GM04503 (cell line): ENCODE measurements at places on chromosomes 12 and 14.

GRCh38 chr14:55249423-55249822, 21.8 kb upstream of the FBXO34 start:
- DNase-seq = peak; percentile 3

GRCh38 chr12:124306686-124307555, 12.0 kb downstream of the RFLNA start:
- no peak for DNase-seq

- no peak for DNase-seq
Measured at GRCh38 chr12:15244341-15244740, 23.1 kb upstream of the RERG start.

DNA sequence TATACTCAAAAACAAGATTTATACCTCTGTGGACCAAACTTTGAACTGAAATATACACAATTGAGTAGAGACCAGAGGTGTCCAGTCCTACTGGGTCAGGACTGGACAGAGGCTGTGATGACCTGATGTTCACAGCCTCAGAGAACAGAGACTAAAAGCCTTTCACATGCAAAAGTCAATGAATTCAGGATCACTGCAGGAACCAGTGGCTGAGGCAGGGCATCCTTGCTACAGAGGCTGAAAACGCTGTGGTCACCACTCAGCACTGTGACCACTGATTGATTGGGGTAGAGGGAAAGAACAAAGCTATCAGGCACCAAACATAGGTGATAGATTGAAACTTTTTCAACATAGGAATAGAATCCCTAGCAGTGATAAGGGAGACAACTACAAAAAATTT, 25.1 kb downstream of the GRIP1 start:
- DNase-seq = no peak

DNA sequence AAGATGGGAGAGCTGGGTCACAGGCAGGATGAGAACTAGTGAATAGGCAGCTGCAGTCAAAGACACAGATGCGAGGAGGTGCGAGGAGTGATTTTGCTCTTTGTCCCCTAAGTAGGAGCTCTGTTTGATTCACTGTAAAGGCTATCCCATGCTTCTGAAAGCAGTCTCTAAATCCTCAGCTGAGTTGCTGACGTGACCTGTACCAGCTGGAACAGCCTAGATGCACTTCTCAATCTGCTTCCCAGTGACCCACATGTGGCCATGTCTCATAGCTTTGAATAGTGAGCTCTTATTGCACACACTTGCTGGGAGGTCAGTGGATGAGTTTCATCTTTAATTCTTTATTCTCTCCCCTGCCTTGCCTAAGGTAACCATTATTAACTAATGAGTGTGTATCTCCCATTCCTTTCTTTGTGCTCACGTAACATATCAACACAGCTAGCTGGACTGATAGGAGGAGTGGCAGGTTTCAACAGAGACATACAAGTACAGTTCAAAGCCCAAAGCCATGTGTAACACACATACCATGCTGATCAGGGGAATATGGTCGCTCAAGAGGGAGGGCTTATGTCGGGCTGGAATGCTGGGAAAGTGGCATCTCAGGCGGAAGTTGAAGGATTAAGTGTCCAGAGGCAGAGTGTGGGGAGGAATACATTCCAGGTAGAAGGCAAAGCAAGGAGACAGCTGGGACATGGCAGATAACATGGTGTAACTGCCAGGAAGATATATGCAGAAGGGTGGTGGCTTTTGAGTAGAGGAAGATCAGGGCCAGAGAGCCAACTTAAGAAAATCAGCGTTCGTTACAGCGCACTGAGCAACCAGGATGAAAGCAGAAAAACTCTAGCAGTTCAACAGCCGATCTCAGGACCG, 15.4 kb upstream of the YY1 start:
- DNase-seq = no peak

- DNase-seq = no peak
Measured at GRCh38 chr14:67010602-67011001, 178.6 kb upstream of the GARIN2 start.

DNA sequence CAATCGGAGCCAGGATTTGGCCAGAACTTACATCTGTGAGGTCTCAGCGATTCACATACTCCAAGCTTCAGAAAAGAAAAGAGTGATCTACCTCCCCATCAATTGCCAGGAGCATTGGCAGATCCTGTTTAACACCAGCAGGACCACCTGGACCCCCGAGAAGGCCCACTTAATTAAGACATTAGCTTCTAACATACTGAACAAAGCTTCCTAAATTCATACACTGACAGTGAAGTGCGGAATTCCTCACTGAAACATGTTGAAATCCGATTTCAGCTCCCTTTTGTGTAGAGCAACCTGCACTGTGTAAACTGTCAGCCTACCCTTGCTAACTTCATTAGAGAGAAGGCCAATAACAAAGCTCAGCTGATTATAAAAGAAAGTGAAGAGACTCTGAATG, 274.0 kb downstream of the NOVA1 start:
- no peak for DNase-seq

- DNase-seq = peak; percentile 30
Measured at GRCh38 chr12:5247144-5247543, 184.8 kb upstream of the NTF3 start.

GRCh38 chr12:68893201-68893600, 39.8 kb downstream of the CPM start:
- no peak for DNase-seq

GRCh38 chr14:104872469-104873341, 7.6 kb downstream of the CEP170B start:
- DNase-seq = peak; percentile 19

DNA sequence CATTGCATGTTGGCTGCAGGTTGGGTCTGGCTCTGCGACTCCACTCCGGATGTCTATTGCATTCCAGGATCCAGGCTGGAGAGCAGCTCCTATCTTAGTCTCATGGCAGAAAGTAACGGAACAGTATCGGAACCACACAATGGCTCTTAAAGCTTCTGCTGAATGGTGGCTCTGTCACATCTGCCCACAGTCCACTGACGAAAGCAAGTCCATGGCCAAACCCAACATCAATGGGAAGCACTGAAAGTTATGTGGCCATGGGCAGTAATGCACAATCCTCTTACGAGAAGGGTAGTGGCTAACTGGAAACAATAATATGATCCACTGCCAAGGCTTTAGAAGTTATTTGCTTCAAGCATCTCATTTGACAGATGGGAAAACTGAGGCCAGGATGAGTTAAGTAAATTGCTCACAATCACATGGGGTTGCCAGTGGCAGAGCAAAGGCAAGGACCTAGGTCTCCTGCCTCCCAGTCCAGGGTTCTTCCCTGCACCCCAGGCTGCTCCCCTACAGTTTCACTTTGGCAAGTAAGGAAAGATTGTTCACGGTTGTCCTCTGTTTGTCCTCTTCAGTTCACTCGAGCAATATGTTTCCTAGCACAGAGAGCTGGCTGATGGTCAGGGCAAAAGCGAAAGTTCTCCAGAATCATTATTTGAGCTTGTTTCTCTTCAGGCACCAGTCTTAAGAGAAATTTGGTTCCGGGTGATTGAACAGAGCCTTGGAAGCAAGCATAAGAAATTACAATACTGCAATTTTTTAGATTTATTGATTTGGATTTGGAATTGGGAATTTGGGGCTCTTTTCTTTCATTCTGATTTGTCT, 54.2 kb downstream of the CKAP4 start:
- no peak for DNase-seq

DNA sequence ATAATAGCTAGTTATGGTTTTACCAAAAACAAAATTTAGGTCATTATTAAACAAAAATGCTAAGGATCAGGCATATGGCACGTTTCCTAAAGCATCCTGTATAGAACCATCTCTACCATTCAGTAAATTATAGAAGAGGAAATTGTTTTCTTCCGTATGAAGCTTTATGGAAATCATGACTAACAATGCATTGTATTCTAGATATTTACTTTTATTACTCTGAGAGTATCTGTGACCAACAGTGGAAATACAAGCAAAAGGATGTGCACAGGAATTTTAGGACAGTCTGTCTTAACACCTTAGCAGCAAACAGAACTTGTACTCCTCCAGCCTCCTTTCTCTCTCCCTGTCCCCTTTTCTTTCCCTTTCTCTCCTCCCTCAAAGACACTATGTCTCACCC, 7.1 kb downstream of the DENND5B start:
- DNase-seq = no peak

DNA sequence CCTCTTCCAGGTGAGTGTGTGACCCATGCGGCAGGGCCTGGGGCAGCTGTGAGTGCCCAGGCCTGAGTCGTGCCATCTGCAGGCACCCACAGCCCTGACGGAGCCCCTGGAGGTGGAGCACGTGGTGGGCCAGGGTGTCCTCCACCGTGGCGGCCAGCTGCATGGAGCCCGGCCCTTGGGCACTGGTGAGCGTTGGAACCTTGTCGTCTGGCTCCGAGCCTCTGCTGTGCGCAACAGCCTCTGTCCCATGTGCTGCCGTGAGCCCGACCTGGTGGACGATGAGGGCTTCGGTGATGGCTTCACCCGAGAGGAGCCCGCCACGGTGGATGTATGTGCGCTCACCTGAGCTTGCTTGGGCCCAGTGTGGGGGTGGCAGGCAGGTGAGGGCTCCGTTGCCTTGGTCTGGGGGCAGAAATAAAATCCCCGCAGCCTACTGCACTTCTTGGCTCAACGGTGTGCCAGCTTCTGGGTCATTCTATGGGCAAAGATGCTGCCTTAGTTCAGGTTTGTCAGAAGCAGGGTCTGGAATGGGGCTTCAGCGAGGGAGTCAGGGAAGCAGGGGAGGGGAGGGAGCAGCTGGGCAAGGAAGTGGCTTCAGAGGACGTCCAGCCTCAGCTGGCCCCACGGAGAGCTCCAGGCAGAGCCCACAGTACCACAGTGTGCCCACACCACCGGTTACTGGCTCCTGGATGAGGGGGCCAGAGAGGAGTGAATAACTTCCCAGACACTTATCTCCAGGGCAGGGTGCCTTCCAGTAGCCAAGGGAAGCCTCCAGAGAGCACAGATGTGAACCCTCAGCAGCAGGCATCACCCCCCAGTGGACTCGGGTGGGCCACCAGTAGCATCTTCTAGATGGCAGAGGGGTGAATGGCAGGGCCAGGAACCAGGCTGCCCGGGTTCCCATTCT, 1.2 kb upstream of the ARL6IP4 start:
- DNase-seq = no peak

DNA sequence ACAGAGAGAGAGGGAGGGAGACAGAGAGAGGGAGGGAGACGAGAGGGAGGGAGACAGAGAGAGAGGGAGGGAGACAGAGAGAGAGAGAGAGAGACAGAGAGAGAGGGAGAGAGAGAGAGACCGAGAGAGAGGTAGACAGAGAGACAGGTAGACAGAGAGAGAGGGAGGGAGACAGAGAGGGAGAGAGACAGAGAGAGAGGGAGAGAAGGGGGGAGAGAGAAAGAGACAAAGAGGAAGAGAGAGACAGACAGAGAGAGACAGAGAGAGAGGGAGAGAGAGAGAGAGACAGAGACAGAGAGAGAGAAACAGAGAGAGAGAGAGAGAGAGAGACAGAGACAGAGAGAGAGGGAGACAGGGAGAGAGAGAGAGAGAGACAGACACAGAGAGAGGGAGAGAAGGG, 47.8 kb upstream of the GALNT9 start:
- DNase-seq = no peak

DNA sequence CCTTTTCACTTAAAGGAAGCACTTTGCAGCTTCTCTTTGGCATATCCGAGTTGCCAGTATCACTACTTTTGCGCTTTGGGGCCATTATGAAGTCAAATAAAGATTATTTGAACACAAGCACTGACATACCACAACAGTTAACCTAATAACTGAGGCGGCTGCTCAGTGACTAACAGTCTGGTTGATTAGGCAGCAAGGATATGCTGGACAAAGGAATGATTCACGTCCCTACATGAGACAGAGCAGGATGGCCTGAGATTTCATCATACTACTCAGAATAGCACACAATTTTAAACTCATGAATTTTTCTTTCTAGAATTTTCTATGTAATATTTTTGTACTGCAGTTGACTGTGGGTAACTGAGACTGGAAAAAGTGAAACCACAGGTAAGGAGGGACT, 56.9 kb upstream of the E2F7 start:
- DNase-seq = peak; percentile 84

GRCh38 chr12:98896938-98897337, 251.8 kb downstream of the APAF1 start:
- DNase-seq = no peak

DNA sequence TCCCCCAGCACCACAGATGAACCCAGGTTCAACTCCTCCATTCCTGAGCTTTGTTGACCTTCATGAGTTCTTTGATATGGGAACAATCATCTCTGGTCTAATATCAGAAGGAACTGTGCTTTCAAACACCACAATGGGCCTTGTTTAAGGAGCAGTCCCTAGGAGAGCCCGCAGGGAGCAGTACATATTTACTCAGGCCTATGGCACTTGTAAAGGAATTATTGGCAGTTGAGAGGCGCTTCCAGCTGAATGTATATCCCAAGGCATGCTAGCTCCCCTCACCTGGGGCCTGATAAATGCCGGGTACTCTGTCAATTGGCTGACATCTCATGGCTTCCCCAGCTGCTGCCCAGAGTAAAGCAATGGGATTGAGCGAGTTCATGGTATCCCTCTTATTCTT, 76.2 kb downstream of the ZFP36L1 start:
- no peak for DNase-seq

- no peak for DNase-seq
Measured at GRCh38 chr14:99602054-99602787, 1.8 kb downstream of the CCDC85C start.

- DNase-seq = no peak
Measured at GRCh38 chr12:11662369-11662768, 12.9 kb downstream of the ETV6 start.

DNA sequence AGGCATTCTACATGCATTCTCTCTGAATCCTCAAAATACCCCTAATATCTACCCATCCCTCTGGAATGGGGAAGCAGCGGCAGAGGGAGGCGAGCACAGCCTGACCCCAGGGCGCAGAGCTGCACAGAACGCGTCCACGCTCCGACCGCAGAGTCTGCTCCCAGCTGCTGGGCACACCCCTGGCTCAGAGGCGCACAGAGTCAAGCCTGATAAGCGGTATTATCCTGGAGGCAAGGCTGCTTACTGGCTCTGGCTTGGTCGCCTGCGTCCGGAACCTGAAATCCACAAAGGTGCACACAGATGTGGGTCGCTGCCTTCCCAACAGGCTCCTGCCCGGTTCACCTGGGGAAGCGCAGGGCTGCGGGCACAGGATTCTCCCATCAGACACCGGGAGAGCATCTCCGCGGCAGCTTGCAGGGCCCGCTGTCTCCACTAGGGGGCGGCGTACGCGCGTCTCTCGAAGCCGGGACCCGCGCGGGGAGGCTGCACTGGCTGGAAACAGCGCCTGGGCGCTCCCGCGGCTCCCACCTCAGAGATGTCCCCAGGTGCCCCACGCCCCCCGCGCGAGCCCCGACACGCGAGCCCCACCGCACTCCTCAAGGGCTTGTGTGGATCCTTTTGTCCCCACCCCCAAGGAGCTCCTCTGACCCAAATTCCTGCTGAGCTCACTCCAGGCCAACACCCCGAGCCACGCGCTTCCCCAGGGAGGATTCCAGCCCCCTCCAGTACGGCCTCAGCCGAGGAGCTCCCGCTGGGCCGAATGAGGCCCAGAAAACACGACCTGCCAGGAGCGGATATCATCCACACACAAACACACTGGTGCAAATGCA, 120.1 kb upstream of the FZD10 start:
- no peak for DNase-seq

- DNase-seq = no peak
Measured at GRCh38 chr12:115451780-115452736, 768.1 kb upstream of the TBX3 start.

- DNase-seq = peak; percentile 53
Measured at GRCh38 chr12:1360441-1361210, 233.8 kb downstream of the FBXL14 start.

- no peak for DNase-seq
Measured at GRCh38 chr12:59432057-59432456, 163.8 kb upstream of the SLC16A7 start.
